Placental pericyte (primary cell): ENCODE measurements at places on chromosomes 12 and 14. TPM values are rescaled to one million over a fixed set of nuclear protein-coding genes. Genes with fewer than 3 reads are reported as not detected.

Gene AQP5
- not detected in 2 replicates for total RNA-seq

Gene TSHR
- not detected in 2 replicates for total RNA-seq

Gene CDH24
- total RNA-seq: 3.1 and 9.2 TPM in 2 replicates

Gene PTPN6
- 0.22 TPM in 1 of 2 replicates, not detected in the other for total RNA-seq

Gene RHOJ
- 1.5 and 2.4 TPM in 2 replicates for total RNA-seq

Gene EML1
- 9.4 and 64.9 TPM in 2 replicates for total RNA-seq

Gene CCDC196
- total RNA-seq: not detected in 2 replicates

Gene RASSF3
- total RNA-seq: 20.4 and 28.8 TPM in 2 replicates

Gene RPL10L
- total RNA-seq: not detected in 2 replicates

Gene KRT73
- total RNA-seq: not detected in 2 replicates

Gene SERPINA1
- 0.22 TPM in 1 of 2 replicates, not detected in the other for total RNA-seq

Gene GNB3
- 2.0 and 6.2 TPM in 2 replicates for total RNA-seq

Gene NOVA1
- total RNA-seq: under 0.01 and 0.43 TPM in 2 replicates

Gene LGR5
- not detected in 2 replicates for total RNA-seq

Gene REP15
- 2.0 and 3.7 TPM in 2 replicates for total RNA-seq

Gene PRKCH
- 1.1 and 1.5 TPM in 2 replicates for total RNA-seq

Gene GPR132
- under 0.01 TPM in 1 of 2 replicates, not detected in the other for total RNA-seq

Gene GZMB
- total RNA-seq: not detected in 2 replicates

Gene RPGRIP1
- 0.22 and 0.29 TPM in 2 replicates for total RNA-seq

Gene SLC10A1
- not detected in 2 replicates for total RNA-seq

Gene CRIP1
- total RNA-seq: 5.3 and 7.3 TPM in 2 replicates

Gene EXOC3L4
- 0.86 and 2.4 TPM in 2 replicates for total RNA-seq

Gene BBOF1
- 5.9 and 8.5 TPM in 2 replicates for total RNA-seq

Gene VIPAS39
- total RNA-seq: 28.8 and 29.8 TPM in 2 replicates
